ENCODE measurements at places on chromosomes 6 and 20.
A peak's percentile ranks its signal among the peaks of the same experiment; 100 is the strongest.

GRCh38 chr20:62668441-62669027 is 26.2 kb downstream of the SLCO4A1 start:
- DNase-seq: peak; percentile 73

DNA sequence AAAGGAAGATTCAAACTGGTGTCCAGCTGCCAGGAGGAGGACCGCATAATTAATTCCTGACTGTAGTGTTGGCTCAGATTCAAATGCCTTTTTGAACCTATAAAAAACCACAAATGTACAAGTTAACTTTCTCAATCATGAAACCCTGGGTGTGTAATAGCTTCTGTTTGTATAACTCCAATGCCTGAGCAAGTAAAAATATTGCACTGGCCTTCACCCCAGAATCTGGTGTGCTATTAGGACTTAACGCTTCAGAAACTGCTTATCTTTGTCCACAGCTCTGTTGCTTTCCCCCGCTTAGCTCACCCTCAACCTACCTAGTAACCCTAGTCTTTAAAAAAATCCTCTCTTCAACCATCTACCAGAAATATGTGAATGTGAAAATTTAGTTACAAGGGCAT is 119.1 kb upstream of the MAP7 start:
- DNase-seq: no peak

GRCh38 chr6:31086788-31087440 is 25.5 kb downstream of the C6orf15 start:
- no peak for DNase-seq

GRCh38 chr6:94734751-94735150 is 842.6 kb upstream of the MANEA start:
- DNase-seq: no peak

- no peak for DNase-seq
These were observed 42.7 kb downstream of the SNRNP48 start for GRCh38 chr6:7632501-7633290.

DNA sequence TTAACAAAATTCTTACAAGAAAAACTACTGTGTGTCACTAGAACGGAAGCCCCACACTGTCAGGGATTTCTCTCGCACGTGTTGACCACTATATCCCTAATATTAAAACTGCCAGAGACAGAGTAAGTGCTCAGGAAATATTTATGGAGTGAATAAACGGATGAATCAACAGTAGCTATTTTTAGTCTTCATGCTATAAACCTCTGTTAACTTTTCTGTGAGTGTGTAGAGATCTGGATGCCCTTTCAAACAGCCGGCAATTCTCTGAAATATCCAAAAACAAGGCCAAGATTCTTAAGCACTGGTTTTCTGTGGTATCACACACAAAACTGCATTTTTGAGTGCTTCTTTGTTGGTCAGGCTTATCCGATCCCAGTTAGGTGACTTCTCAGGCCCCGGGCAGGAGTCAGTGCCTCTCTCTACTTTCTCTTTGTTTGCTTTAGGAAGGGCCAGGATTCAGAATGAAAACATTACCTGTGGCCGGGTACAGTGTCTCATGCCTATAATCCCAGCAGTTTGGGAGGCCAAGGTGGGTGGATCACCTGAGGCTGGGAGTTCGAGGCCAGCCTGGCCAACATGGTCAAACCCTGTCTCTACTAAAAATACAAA is 15.7 kb downstream of the ATP9A start:
- DNase-seq: no peak

GRCh38 chr20:19937651-19938420 is 79.3 kb upstream of the NAA20 start:
- DNase-seq: peak; percentile 29

DNA sequence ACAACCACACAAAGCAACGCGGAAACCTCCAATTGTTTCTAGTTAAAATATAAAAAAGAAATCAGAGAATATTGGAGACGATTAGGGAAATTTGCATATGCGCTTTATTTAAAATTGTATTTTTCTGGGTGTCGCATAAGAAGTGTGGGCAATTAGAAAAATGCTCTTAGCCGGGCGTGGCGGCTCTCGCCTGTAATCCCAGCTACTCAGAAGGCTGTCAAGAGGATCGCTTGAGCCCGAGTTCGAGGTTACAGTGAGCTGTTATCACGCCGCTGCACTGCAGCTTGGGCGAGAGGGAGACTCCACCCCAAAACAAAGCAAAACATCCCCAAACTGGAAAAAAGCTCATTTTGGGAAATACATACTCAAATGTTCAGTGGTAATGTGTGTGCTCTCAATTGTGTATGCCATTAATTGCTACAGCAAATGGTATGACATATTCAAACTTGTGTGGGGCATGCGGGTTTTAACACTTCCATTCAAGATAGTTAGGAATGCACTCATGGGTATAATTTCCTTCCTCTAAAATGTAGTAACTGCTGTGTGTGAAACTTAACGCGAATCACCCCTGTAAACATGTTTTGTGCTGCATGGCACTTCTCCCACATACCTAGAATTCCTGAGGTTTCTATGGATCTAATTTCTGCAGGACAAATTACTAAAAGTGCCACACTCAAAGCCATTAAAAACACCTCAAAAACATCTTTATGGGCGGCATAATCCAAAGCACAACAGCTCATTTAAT is 54.7 kb upstream of the HFE start:
- peak; percentile 84 for DNase-seq

- DNase-seq: no peak
These were observed 54.8 kb upstream of the FAM83C start for GRCh38 chr20:35347011-35347410.

GRCh38 chr6:22214314-22214713 is 82.5 kb downstream of the PRL start:
- DNase-seq: no peak

DNA sequence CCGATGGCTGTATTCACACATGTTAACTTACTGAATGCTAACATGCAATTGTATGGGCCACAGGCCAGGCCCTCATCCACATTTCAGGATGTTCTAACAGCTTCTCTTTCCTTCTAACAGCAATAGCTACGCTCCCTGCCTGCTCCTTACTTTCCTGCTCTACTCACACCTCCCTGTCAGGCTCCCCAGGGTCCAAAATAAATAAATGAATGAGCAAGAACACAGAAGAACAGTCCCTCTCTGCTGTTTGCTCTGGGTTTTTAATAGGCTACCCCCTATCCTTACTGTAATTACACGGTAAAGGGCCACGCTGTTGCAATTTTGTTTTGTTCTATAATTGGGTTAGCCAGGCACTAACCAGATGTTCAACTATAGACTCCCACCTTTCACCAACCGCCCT is 135.6 kb downstream of the GMDS start:
- no peak for DNase-seq

DNA sequence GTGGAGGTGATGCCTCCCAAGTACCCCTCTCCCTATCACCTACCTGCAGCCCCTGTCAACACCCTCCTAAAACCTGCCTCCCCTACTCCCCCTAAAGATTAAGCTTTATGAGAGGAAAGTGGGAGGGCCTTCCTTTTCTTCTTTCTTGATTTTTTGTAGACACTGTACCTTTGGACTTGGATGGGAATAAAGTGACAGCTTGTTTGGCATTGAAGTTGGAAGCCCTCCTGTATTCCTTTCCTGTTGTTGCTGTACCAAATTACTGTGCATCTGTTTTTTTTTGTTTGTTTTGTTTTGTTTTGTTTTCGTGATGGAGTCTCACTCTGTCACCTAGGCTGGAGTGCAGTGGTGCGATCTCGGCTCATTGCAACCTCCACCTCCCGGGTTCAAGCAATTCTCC is 99.3 kb upstream of the NFATC2 start:
- no peak for DNase-seq

GRCh38 chr6:41663568-41663967 is 25.3 kb downstream of the MDFI start:
- no peak for DNase-seq

GRCh38 chr20:31751126-31751525 is 12.0 kb downstream of the TPX2 start:
- DNase-seq: no peak

- DNase-seq: no peak
These were observed 22.4 kb downstream of the ELOVL2 start for GRCh38 chr6:11021714-11022113.

- DNase-seq: no peak
These were observed 604 bp upstream of the RAB5IF start for GRCh38 chr20:36604952-36605398.

- DNase-seq: no peak
These were observed 86.7 kb upstream of the THBS2 start for GRCh38 chr6:169340395-169340794.

DNA sequence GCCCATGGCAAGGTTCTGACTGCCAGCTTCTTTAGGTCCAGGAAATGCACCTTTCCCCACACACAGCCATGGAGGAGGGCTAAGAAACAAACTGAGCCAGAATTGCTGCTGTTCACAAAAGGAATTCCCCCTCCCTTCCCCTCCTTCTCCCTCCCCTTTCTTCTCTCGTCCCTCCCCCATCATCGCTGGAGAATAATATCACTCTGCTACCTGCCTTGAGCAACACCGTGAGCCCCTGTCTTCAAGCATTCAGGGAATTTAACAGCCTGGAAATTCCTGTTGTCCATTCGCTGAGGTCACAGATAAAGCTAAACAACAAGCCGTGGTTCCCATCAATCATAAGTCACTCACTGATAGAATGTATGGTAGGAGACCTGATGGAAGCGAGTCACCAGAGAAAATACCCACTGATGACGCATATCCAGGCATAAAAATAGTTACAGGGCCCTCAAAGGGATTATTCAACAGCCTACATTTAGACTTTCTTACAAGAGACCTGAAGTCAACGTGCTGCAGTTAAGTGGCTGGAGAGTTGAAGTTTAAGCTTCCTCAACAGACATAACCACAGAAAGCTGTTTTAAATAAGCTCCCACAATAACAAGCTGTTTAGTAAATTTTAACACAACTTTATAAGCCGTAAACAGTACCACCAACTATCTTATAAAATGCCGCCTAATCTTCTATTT is 59.7 kb downstream of the HIVEP2 start:
- DNase-seq: peak; percentile 71

GRCh38 chr6:14671261-14671681 is 553.7 kb downstream of the CD83 start:
- no peak for DNase-seq

- no peak for DNase-seq
These were observed 21.4 kb upstream of the AHCY start for GRCh38 chr20:34324541-34324940.

- DNase-seq: no peak
These were observed 117.8 kb downstream of the QRSL1 start for GRCh38 chr6:106747139-106747538.

GRCh38 chr6:5950361-5950785 is 56.4 kb downstream of the NRN1 start:
- DNase-seq: peak; percentile 70

DNA sequence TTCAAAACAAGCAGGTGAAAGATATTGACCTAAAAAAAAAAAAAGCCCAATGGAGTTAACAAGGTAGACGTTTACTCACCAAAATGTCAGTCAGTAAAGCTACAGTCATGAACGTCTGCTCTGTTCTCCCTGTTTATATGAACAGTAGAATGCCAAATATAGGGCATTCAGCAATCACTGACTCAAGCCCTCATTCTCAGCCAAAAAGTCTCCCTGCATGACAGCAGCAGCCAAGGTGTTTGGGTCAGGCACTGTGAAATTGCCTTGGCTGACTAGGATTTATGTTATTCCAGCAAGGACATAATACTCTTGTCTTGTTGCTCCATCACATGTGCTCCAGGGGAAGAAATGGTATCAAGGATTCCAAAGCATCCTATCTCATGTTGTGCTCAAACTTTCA is 194.7 kb upstream of the RSPO3 start:
- no peak for DNase-seq

DNA sequence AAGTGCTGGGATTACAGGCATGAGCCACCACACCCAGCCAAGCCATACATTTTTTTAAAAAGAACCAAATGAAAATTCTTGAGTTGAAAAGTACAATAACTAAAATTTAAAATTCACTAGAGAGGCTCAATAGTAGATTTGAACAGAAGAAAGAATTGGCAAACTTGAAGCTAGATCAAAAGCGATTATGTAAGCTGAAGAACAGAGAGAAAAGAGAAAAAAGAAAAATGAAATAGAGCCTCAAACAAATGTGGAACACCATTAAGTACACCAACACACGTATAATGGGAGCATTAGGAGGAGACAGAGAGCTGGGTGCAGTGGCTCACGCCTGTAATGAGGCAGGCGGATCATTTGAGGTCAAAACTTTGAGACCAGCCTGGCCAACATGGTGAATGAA is 31.0 kb downstream of the ERGIC3 start:
- no peak for DNase-seq

GRCh38 chr6:72084992-72085569 is 198.7 kb downstream of the RIMS1 start:
- DNase-seq: peak; percentile 26

GRCh38 chr6:148517470-148517869 is 174.8 kb downstream of the SASH1 start:
- DNase-seq: no peak

GRCh38 chr6:10740061-10740460 is 7.5 kb upstream of the TMEM14B start:
- DNase-seq: no peak

- DNase-seq: no peak
These were observed 9.1 kb upstream of the CST4 start for GRCh38 chr20:23697947-23698346.

- no peak for DNase-seq
These were observed 4.3 kb downstream of the CDC25B start for GRCh38 chr20:3800256-3800877.

- DNase-seq: peak; percentile 53
These were observed 250.1 kb downstream of the ATXN1 start for GRCh38 chr6:16511040-16511660.

DNA sequence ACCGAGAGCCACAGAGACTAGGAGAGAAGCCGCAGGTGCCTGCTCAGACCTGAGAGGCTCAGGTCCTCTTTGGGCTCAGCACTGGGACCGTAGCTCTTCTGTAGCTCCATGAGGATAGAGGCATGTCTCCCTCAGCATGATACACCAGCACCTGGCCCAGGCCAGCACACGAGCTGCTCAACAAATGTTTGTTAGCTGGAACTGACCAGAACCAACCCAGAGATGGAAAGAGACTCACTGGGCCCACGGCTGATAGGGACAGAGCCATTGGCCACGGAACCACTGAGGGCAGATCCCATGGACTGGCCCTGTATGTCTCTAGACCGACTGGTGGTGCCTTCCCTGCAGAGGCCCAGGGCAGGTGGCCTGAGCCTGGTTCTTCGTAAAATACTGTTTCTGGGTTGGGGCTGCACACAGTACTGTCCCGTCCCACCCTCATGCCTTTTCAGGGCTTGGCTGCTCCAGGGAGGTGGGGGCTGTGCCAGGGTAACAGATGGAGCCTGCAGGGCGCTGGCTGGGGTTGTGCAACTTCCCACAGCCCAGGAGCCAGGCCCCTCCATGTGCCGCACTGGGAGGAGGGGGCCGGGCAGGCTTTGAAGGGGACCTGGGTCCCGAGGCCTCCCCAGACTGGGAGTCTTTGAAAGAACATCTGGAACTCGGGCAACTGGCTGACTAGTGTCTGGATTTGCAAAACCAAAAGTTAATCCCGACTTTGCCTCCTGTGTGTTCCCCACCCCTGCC is 5.2 kb downstream of the C20orf204 start:
- peak; percentile 66 for DNase-seq

DNA sequence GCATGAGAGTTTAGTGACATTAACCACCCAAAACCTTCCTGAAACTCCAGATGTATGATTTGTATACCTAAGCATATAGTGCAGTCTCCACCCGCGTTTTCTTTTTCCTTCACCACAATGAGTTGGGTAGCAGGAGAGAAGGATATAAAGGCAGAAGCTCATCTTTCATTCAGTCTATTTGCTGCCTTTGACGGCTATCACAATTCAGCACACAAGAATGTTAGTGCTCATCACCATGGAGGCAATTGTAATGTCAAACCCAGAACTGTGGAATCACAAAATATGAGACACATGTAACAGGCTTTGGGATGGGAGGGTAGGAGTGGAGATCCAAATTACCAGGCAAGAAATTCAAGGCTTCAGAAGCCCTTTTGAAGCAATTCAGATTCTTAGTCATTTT is 17.6 kb downstream of the ZHX3 start:
- DNase-seq: no peak
